ENCODE measurements at places on chromosomes 11 and 22.

- DNase-seq = peak; percentile 68
These were observed 7.6 kb downstream of the YDJC start for GRCh38 chr22:21622011-21622918.

- no peak for DNase-seq
These were observed 33.1 kb upstream of the IPO7 start for GRCh38 chr11:9351321-9351881.

DNA sequence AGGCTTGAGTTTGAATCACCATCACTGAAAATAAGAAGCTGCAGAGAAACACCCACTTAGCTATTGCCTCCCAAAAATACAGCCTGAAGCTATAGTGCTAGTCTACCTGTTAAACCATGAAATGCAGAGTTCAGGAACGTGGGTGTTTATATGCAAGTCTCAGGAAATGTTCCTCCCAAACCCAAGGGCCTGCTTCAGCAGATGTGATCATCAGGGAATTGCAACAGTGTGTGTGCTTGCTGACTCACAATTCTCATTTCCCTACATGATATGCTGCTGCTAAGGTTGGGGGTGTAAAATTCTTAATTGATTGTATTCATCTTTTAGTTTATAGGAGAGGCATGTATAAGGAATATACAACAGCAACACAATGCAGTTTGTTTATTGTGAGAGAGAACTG lies 49.6 kb downstream of the NUP98 start:
- DNase-seq = peak; percentile 84

DNA sequence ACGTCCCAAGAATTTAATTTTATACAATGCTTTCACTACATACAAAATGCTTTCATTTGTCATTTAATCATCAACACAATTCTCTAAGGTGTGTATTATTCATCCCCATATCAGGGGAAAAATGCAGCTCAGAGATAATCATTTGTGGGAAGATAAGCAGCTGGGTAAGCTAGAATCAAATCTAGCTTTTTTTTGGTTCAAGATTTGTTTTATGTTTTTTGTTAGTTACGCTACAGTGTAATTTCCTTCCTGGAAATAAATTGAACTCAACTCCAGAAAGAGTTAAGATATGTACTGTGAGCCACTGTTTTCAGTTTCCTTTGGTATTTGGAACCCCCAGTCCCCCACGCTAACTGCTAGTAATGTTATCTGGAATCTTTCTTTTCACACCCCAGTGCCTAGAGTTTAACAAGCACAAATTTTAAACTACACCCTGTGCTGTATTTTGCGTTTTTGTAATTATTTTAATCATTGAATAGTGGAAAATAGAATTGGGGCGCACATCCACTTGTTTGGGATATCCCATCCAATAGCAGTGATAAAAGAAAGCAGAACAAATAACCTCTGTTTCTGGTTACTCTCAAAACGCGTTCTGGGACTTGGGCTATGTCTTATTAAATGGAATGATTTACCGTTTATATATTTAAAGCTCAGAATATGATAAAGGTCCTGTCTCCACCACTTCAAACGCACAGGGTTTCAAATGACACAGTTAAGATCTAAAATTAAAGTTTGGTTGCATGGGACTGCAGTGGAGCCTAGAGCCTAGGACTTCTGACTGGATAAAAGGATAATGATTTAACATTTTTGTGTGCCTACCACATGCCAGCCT lies 2.1 kb upstream of the HSPA8 start:
- DNase-seq = no peak

GRCh38 chr22:21632237-21632895 lies at the start of gene CCDC116:
Gene CCDC116 (plus strand): TSS chr22:21632760. CDS start chr22:21633182, 422 bp downstream.
- DNase-seq = peak; percentile 47

- no peak for DNase-seq
These were observed 4.4 kb upstream of the CNTF start for GRCh38 chr11:58617976-58618557.

GRCh38 chr22:17980015-17980590 lies 44.3 kb downstream of the MICAL3 start:
- no peak for DNase-seq
